PC-9 (cell line): ENCODE measurements at places on chromosomes 2 and 18. TPM values are rescaled to one million over a fixed set of nuclear protein-coding genes. Genes with fewer than 3 reads are reported as not detected.

DNA sequence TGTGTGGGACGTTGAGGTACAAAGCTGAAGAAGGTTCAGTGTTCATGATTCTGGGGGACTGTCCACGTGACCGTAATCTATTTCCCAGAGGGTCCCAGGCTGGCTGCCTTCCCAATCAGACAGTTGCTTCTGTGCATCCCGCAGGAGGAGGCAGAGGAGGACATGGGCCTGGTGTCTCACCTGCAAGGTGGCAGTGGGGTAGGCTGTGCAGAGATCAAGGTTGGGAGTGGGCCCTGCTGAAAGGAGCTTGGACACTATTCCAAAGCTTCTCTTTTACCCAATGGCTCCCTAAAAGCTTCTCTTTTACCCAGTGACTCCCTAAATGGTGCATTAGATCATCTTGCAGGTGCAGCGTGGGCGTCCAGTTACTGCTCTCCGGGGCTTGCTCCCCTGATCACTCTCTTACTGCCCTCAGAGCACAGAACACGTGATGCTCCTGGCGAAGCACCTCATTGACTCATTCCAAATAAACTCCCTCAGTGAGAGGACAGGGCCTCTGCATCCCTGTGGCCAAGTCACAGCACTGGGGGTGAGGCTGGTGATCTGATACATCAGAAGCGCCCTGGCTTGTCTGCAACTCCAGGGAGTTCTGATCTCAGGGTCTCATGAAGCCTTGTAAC is 41.5 kb downstream of the RNF144A start:
- DNase-seq, result no peak

- no peak for DNase-seq
Observed at GRCh38 chr2:175726223-175726622, 275.8 kb downstream of the LNPK start.

DNA sequence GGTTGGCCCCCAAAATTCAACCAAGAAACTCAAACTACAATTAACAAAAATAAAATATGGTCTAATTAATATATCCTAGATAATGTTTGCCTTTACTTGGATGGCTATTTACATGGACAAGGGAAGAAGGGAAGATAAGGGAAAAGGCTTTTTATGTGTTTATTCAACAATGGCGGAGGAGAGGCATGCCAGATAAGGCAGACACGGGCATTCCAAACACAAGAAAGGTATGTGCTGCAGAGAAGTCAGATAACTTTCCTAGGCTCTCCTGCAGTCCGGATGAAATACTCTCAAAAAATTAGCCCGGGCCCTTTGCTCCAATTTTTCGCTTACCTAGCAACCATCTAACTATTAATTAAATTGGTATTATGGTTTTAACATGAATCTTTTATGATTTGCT is 5.1 kb upstream of the TTR start:
- DNase-seq, result no peak

TUBB8B gene
- not detected in 2 replicates for total RNA-seq
